Sigmoid colon (tissue), 7 donors: ENCODE measurements at places on chromosomes 6 and 20.

DNA sequence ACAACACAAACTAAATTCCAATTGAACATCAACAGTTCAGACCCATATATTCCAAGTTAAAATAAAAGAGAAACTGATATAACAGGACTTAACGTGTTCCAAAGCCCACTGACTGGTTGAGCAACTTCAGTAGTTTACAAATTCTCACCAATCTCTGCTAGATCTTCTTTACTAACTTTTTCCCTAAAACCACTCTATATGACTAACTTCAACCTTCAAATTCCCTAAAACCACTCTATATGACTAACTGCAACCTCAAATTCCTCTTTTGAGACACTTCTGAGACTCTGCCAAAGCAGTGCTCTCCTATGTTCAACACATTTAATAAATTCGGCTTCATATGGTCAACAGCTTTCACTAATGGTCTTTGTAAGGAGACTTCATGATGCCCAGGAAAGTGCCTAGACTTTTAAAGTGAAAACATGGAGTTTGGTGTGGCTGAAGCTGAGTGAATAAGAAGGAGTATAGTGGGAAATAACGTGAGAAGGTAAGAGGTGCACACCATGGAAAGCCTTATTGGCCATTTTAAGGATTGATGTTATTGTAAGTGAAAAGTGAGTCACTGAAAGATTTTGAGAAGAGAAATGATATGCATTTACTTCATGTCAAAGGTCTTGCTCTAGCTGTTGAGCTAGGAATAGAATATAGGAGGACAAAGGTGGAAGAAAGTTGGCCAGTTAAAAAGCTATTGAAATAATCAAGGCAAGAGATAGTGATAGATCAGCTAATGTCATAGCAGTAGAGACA, 134.0 kb upstream of the HCRTR2 start:
- no peak for DNase-seq

- DNase-seq = no peak
Observed at GRCh38 chr20:37896932-37897548, 5.9 kb upstream of the VSTM2L start.

- DNase-seq = no peak
Observed at GRCh38 chr6:133132466-133132971, 108.6 kb upstream of the EYA4 start.

DNA sequence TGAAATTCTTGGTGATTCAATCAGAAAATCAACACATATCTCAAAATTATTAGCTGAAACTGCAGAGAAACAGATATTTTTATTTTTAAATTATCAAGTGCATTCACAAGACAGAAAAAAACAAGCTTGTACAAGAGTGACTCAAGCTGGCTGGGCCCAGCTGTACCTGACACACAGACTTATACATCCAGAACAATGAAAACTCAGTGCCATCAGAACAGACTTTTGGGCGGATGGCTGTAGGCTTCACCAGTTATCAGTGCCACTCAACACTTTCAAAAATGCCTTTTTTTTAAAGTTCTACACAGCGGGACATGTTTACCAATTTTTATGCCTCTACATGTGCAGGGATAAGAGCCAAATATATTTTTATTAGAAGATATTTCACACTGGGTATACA, 102.8 kb downstream of the MYB start:
- no peak for DNase-seq

DNA sequence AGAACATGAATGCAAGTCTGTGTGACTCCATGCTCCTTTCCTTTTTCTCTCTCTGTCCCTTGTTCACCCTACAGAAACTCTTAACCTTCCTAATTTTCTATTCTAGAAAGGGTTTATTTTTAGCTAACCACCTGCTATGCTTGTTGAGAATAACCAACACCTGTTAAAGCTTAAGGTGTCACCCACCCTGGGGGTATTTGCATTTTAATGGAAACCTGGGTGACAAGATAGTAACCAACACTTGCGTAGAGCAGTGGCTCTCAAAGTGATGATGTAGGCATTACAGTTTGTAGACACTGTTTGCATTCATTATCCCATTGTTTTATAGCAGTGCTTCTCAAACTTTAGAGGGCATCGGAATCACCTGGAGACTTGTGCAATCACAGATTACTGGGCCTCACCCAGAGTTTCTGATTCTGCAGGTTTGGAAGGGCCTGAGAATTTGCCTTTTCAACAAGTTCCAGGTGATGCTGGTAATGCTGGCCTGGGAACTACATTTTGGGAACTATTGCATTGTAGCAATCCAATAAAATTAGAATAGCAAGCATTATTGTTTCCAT, 114.4 kb upstream of the ARMC2 start:
- no peak for DNase-seq

DNA sequence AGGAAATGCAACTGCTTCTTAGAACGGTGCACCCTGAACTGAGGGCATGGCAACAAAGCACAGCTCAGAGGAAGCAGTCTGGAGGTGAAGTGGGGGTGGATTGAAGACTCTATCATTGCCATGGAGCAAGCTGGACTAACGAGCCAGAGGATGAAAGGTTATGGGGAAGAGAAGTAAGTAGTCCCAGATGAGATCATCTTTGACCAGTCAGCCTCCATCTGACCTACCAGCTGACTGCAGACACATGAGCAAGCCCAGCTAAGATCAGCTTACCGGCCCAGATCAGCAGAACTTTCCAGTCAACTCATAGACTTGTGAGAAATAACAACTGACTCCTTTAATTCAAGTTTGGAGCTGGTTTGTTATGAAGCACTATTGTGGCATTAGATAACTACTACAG, 9.1 kb upstream of the JAG1 start:
- no peak for DNase-seq

GRCh38 chr6:105077596-105078385, 102.0 kb downstream of the POPDC3 start:
- DNase-seq = no peak

GRCh38 chr6:42921801-42922200, 5.9 kb downstream of the PTCRA start:
- DNase-seq = no peak

GRCh38 chr6:130365166-130366106, at the start of gene TMEM200A:
TMEM200A (plus strand) TSS chr6:130366017; CDS start chr6:130440423, 74,406 bp downstream.
- DNase-seq = peak; percentile 80

GRCh38 chr6:31197559-31198305, 27.2 kb upstream of the POU5F1 start:
- peak; percentile 95 for DNase-seq

DNA sequence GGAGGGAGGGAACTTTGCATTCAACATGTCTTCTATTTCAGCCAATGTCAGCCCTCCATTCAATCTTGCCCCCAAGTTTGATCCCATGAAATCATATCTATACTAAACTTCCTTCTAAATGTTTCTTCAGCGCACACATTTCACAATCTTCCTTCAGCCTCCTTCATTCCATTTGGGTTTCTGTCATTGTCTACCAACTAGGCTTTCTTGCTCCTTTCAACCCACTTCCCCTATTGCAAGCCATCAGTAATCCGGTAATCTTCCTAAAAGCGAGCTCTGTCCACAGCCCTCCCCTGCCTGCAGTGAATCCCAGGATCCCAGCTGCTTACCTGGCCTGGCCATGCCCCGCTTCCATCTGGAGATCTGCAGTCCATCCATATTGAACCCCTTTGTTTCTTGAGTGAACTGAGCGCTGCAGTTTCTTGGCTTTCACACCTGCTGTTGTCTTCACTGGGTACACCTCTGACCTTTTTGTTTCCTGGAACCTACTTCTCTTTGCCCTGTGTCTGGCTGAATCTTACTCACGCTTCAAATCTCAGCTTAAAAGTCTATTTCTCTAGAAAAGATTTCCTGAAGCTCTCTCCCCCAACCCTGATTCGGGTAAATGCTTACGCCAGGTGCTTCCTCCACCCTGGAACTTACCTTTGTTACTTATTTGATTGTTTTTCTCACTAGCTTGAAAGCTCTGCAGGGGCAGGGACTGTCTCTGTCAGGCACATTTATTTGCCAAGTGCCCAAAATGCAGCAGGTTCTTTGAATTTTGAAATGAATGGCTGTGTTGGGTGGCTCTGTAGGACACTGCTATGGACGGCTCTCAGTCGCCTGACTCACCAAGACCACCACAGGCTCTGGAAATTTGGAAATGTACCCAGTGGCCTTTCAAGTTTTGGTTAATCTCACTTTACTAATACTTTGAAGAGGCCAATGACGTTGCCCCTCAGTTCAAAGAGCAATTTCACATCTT, 50.3 kb downstream of the ADTRP start:
- DNase-seq = no peak

GRCh38 chr6:94639564-94639963, 937.8 kb upstream of the MANEA start:
- no peak for DNase-seq

- no peak for DNase-seq
Observed at GRCh38 chr20:40637176-40637575, 51.9 kb downstream of the MAFB start.

GRCh38 chr6:156160795-156161165, 616.4 kb upstream of the ARID1B start:
- no peak for DNase-seq

DNA sequence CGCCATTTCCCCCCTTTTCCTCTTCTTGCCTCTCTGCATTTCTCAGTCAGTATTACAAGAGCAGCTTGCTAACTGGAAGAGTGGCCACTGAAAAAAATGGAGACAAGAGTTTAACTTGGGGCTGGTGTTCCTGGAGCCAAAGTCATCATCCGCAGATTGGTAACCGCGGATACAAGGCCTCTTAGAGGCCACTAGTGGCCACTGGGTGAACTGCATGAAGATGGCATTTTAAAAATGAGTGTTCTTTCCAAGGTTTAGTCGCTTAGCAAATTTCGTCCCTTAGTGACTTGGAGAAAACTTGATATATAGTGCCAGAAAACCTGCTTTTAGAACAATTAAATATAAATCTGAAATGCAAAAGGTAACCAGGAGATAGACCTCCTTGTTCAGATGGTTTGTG, 4.8 kb downstream of the F13A1 start:
- DNase-seq = no peak

GRCh38 chr20:21804802-21805201, 99.3 kb downstream of the PAX1 start:
- DNase-seq = peak; percentile 74
